Activated T-cell treated with anti-CD3 and anti-CD28 coated beads for 24 hours (primary cell): ENCODE measurements at places on chromosomes 4 and X.
A peak's percentile ranks its signal among the peaks of the same experiment; 100 is the strongest.

GRCh38 chr4:13543839-13544605 lies at the start of gene NKX3-2:
Gene NKX3-2, minus strand, starts transcription at chr4:13544508. Its CDS starts 94 bp downstream, at chr4:13544414.
- DNase-seq = no peak

GRCh38 chr4:70531981-70532380 lies 13.6 kb downstream of the AMTN start:
- DNase-seq = no peak

- DNase-seq = no peak
Measured at GRCh38 chr4:6908432-6909112, 1.1 kb upstream of the TBC1D14 start.

GRCh38 chr4:73142995-73143547 lies 73.6 kb upstream of the COX18 start:
- no peak for DNase-seq

DNA sequence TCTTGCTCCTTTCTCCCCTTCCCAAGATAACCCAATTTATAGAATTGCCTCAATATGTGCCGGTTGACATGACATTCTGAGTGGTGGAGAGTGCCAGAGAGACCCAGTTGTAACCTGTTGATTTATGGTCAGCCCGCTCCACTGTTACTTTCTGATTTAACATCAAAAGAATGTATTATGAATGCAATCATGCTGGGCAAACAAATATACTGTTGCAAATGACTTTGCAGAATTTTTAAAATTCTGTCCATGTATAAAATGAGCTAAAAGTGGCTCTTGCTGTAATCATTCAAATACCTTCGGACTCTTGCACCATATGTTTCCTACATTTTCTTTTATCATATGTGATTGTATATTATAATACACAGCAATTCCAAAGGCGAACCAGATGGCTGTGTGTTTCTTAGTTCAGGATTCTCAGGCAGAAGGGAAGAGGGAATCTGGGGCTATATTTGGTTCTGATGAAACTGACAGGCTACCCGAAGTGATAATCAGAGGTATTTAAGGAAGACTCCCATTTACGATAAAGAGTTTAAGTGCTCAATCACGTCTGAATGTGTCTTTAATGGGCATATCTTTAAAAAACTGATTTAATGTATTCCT lies 131.7 kb downstream of the CLCN4 start:
- DNase-seq = no peak

GRCh38 chrX:39903937-39904336 lies 193.8 kb downstream of the BCOR start:
- DNase-seq = no peak

- DNase-seq = no peak
Measured at GRCh38 chrX:153689654-153690465, 2.1 kb downstream of the SLC6A8 start.

GRCh38 chr4:26420438-26420837 lies 69.8 kb downstream of the CCKAR start:
- no peak for DNase-seq

- peak; percentile 20 for DNase-seq
Measured at GRCh38 chr4:183722731-183723560, 63.9 kb downstream of the TRAPPC11 start.

GRCh38 chrX:123223859-123224258 lies 39.8 kb downstream of the GRIA3 start:
- DNase-seq = no peak

DNA sequence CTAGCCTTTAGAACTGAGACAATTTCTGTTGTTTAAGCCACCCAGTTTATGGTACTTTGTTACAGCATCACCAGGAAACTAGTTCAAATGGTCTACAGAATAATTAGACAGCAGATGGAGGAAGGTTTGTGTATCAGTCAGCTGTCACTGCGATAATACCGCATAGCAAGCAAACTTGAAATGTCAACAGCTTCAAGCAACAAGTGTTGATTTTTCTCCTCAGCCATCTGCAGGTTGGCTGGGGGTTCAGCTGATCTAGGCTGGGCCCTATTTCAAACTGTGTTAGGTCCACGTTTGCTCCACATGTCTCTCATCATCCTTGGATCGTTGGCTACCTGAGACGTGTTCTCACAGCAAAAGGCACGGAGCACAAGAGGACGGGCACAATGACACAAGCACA lies 19.2 kb upstream of the PHEX start:
- no peak for DNase-seq
